SJCRH30 (cell line): ENCODE measurements at places on chromosomes 4 and X.

DNA sequence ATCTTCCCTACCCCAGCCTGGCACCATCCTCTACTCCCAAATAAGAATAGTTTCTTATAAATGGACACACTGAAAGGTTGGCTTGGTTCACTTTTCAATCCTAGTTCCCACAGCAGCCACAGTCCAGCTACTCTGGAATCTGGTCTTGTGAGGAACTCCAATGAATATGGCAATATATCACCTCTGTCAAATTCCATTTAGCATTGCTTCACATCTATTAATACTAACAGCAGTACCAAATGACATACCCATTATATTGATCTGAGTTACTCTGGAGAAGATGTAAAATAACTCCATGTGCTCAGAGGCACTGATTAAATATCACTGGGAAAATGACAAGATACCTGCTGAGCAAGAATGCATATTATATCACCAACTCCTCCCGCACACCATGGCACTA, 8.6 kb downstream of the OPHN1 start:
- no peaks in the 10 kb centered on the region for H3K27me3 ChIP-seq
- no peak overlapping the region for H3K4me3 ChIP-seq
- no peaks in the 10 kb centered on the region for H3K4me1 ChIP-seq
- no peaks in the 10 kb centered on the region for H3K36me3 ChIP-seq
- H3K27ac ChIP-seq, result no peak overlapping the region

- H3K4me1 ChIP-seq, result no peaks in the 10 kb centered on the region
- no peak overlapping the region for H3K4me3 ChIP-seq
- H3K36me3 ChIP-seq, result no peaks in the 10 kb centered on the region
- H3K27me3 ChIP-seq, result no peaks in the 10 kb centered on the region
- no peak for DNase-seq
- H3K27ac ChIP-seq, result no peak overlapping the region
Observed at GRCh38 chr4:113880240-113881028, 99.0 kb downstream of the ARSJ start.

DNA sequence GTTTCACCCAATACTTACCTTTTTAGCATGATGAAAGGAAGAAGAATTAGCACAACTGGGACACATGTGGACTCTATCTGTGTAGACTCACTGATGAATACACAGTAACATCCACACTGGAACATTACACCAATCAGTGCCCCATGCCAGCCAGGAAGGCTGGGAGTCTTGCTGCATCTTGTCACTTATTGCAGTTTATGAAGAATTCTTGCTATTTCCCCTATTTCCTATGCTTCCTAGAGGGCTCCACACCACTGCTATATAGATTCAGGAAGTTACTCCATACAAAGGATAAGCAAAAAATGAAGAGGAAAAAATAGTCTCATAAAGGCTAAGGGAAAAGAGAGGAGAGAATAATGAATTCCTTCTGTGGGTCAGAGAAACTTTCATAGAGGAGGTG, 201.0 kb downstream of the CAMK2D start:
- no peak overlapping the region for H3K27ac ChIP-seq
- H3K4me1 ChIP-seq, result peaks cover 10% of the 10 kb centered on the region
- H3K4me3 ChIP-seq, result no peak overlapping the region
- no peaks in the 10 kb centered on the region for H3K36me3 ChIP-seq
- H3K27me3 ChIP-seq, result no peaks in the 10 kb centered on the region

GRCh38 chr4:121449416-121449815, 68.6 kb upstream of the QRFPR start:
- no peaks in the 10 kb centered on the region for H3K4me1 ChIP-seq
- DNase-seq, result no peak
- H3K36me3 ChIP-seq, result no peaks in the 10 kb centered on the region
- H3K27me3 ChIP-seq, result no peaks in the 10 kb centered on the region

DNA sequence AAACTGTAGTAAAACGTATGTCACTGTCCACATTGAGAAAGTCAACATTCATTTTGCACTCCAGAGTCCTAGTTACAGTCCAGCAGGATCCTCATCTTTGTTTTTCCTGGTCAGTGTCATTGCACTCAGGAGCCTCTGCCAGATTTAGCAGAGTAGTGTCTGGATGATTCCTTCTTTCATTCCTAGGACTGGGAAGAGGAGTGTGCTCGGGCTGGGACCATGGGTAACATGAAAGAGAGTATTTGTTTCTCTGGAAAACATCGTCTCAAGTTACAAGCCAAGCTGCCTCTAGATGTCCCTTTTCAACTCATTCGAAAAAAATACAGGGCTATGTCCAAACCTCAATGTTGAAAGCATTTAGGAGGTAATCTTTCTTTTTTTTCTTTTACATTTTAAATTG, 69.9 kb upstream of the TNIP3 start:
- DNase-seq, result no peak
- H3K36me3 ChIP-seq, result no peaks in the 10 kb centered on the region
- no peaks in the 10 kb centered on the region for H3K4me1 ChIP-seq
- no peak overlapping the region for H3K27ac ChIP-seq
- H3K4me3 ChIP-seq, result no peak overlapping the region

- H3K4me1 ChIP-seq, result no peaks in the 10 kb centered on the region
- H3K4me3 ChIP-seq, result no peak overlapping the region
- H3K27me3 ChIP-seq, result no peaks in the 10 kb centered on the region
- no peak for DNase-seq
- no peaks in the 10 kb centered on the region for H3K36me3 ChIP-seq
Observed at GRCh38 chr4:47484168-47484567, 907 bp upstream of the ATP10D start.

DNA sequence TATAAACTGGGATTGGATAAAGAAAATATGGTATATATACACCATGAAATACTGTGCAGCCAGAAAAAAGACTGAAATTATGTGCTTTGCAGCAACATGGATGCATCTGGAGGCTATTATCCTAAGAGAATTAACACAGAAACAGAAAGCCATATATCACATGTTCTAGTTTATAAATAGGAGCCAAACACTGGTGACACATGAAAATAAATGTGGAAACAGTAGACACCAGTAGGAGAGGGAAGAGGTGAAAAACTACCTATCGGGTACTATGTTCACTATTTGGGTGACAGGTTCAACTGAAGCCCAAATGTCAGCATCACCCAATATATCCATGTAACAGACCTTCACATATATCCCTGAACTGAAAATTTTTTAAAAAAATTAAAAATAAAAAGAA, 725.1 kb downstream of the C4orf33 start:
- H3K27ac ChIP-seq, result no peak overlapping the region
- peaks cover 16% of the 10 kb centered on the region for H3K4me1 ChIP-seq
- H3K36me3 ChIP-seq, result no peaks in the 10 kb centered on the region
- H3K4me3 ChIP-seq, result no peak overlapping the region

DNA sequence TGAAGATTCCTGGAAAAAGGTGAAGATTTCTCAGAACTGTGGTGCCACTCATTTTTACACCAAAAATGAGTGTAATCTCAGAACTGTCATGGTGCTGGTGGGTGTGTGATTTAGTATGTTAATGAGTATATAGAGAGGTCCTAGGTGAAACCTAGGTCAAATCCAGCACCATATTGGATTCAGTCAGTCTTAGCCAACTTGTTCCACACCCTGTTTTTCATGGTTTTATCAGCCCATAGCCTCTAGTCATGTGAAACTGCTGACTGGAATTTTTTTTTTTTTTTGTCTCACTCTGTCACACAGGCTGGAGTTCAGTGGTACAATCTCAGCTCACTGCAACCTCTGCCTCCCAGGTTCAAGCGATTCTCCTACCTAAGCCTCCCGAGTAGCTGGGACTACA, 58.0 kb downstream of the LAS1L start:
- H3K4me1 ChIP-seq, result no peaks in the 10 kb centered on the region
- no peaks in the 10 kb centered on the region for H3K36me3 ChIP-seq
- no peaks in the 10 kb centered on the region for H3K27me3 ChIP-seq
- no peak overlapping the region for H3K4me3 ChIP-seq

DNA sequence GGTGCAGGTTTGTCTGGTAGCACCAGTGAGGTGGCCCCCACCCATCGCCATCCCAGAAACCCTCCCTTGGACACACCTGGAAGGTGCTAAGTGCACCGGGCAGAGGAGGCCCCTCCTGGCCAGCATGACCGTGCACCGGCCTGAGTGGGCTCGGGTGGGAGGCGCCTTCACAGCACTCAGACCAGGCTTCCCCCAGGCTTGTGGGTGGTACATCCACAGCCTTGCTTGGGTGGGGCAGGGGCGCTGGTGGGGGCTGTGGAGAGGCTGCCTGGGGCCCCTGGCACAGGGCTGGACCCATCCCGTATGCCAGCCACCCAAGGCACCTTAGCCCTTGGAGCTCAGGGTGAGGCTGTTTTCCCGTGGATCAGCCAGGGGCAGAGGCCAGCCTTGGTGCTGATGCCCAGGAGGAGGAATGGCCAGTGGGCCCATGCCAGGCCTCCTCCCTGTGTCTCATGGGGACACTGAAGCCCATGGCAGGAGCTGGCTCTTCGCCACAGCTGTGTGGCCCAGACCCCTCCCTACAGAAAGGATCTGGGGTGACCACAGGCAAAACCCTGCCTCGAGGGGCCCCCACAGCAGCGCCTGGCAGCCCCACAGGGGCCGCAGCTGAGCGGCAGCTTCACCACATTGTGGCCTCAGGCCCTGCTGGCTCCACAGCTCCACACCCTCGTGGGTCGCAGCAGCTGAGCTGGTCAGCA, 21.4 kb downstream of the NKX1-1 start:
- no peaks in the 10 kb centered on the region for H3K4me1 ChIP-seq
- DNase-seq, result no peak
- no peaks in the 10 kb centered on the region for H3K27me3 ChIP-seq
- H3K36me3 ChIP-seq, result no peaks in the 10 kb centered on the region
- H3K27ac ChIP-seq, result no peak overlapping the region

DNA sequence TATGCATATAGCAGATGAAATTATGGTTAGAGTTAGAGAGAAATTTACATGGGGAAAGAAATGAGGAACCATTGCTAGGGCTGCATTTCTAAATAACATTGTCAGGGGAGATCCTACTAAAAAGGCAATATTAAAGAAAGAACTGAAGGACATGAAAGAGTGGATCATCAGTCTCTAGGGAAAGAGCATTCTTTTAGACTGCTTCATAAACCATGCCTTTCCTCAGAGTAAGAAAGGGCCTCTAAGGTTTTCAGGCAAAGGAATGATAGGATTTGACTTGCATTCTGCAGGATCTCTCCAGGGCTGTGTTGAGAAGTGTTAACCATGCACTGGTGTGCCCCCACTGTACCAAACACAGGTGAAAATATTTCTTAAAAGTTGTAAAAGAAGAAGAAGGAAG, 385.4 kb upstream of the MAD2L1 start:
- H3K36me3 ChIP-seq, result no peaks in the 10 kb centered on the region
- H3K4me3 ChIP-seq, result no peak overlapping the region

GRCh38 chr4:7981738-7982394, 42.2 kb upstream of the AFAP1 start:
- H3K27ac ChIP-seq, result no peak overlapping the region
- no peaks in the 10 kb centered on the region; the same call in 1 of the 2 replicates for H3K27me3 ChIP-seq
- no peaks in the 10 kb centered on the region for H3K36me3 ChIP-seq
- DNase-seq, result no peak

DNA sequence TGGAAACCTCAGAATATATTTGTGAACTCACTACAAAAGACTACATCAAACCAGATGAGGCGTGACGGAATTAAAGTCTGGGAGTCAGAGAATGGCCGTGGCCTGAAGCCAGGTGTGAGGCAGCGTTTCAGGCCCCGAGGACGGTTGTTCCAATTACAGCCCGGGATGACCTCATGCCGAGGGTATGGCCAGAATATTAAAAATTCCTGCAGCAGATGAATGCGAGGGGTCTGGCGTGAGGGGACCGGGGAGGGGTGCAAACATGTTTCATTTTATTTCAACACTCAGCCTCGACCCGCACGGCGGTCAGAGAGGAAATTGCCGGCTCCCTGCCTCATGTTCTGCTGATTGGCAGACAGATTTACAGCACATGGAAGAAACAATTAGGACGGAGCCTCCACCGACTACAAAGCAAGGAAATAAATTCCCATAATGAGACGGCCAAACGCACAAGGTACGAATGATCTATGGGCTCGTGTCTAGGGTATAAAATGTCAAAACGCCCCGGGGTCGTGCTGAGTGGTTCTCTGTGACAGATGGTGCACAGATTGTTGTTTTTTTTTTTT, 289.7 kb downstream of the SHOX start:
- no peaks in the 10 kb centered on the region for H3K27me3 ChIP-seq
- peak overlapping the region; percentile 52 for H3K4me3 ChIP-seq
- peaks cover 9% of the 10 kb centered on the region; the same call in 1 of the 2 replicates for H3K4me1 ChIP-seq
- 0 out of 2 replicates have a peak, but pooled peaks cover 2% of the 10 kb centered on the region for H3K36me3 ChIP-seq

- no peaks in the 10 kb centered on the region for H3K4me1 ChIP-seq
- no peaks in the 10 kb centered on the region for H3K36me3 ChIP-seq
- no peak overlapping the region for H3K27ac ChIP-seq
- DNase-seq, result peak; percentile 26
- no peak overlapping the region for H3K4me3 ChIP-seq
Observed at GRCh38 chr4:176377780-176378179, 58.0 kb downstream of the SPCS3 start.

DNA sequence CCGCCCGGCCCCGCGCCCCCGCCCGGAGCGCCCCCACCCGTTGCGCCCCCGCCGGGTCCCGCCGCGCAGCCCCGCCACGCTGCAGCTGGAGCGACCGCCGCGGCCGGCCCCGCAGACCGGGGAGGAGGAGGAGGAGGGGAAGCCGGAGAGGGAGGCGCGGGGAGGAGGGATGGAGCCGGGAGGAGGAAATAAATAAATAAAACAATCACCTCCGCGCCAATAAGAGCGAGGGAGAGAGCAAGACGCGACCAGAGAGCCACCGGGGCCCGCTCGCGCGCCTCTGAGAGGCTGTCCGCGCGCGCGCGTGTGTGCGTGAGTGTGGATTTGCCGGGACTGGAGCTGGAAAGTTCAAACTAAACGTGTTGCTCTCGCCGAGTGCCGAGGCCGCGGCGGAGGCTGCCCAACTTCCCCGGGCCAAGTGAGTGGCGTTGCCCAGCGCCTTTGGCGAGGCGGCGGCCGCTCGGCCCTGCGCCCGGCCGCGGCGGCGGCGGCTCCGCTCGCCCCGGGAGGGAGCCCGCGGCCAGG, 2184.4 kb upstream of the TENM3 start:
- H3K27me3 ChIP-seq, result no peaks in the 10 kb centered on the region
- H3K4me3 ChIP-seq, result peak overlapping the region; percentile 60
- peak; percentile 39 for DNase-seq

DNA sequence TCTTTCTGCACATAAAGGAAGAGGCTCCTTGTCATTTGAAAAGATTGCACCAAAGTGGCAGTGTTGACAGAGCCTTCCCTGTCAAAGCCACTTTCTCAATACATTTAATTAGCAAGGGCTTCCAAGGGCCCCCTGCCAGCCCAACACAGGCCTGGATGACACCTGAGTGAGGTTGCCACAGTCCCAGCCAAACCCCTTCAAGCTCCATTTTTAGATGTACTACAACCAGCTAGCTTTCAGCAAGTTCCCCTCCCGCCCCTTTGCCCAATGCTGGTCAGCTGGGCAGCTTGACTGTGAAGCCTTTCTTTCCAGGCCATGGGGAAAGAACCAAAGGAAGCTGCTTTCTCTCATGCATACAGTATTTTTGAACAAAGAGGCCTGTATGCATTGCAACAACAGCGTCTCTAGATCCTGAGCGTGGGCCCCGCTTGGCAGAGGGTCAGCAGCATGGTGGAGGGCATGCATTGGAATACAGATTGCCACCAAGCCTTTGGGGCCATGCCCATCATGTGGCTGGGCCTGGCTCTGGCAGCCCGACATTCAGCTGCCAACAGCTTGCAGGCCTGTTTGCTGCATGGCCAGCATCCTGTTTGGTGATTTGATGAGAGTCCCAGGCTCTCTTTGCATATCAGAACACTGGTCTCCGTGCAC, 261.1 kb upstream of the GATB start:
- H3K4me3 ChIP-seq, result no peak overlapping the region
- no peaks in the 10 kb centered on the region for H3K27me3 ChIP-seq
- DNase-seq, result no peak
- no peaks in the 10 kb centered on the region for H3K4me1 ChIP-seq
- H3K36me3 ChIP-seq, result no peaks in the 10 kb centered on the region

- H3K4me1 ChIP-seq, result no peaks in the 10 kb centered on the region
- no peak overlapping the region for H3K27ac ChIP-seq
- peaks cover 3% of the 10 kb centered on the region; the same call in 1 of the 2 replicates for H3K27me3 ChIP-seq
- no peaks in the 10 kb centered on the region for H3K36me3 ChIP-seq
- no peak overlapping the region for H3K4me3 ChIP-seq
Observed at GRCh38 chr4:17238633-17239032, 273.3 kb downstream of the QDPR start.
